ENCODE measurements at places on chromosomes 2 and 18.

- no peak for DNase-seq
These were observed 4.6 kb downstream of the SETBP1 start for GRCh38 chr18:44685296-44685695.

GRCh38 chr2:71952572-71953188 is 195.0 kb downstream of the CYP26B1 start:
- DNase-seq: no peak

DNA sequence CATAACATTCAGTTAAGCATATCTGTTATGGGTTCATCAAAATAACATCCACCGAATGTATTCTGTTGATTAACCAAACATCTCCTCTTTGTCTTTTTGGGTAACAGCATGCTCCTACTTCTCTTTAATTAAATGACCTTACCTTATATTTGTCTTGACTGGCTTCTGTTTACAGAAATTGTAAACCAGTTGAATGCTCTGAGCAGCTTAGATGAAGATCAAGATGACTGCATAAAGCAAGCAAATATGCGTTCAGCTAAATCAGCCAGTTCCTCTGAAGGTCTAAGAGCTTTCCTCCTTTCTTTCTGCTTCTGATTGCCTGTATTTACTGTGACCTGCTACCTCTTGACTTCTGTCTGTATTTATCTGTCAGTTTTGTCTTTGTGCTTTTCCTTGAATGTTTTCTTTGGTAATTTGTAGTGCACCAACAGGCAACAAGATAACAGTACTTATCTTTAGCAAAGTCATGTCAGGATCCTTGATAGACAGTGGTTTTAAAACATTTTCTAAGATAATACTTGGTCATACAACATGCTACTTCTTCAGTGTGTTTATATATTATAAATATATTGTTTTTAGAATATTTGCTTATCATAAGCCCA is 152.8 kb downstream of the EHBP1 start:
- no peak for DNase-seq

- DNase-seq: no peak
These were observed 335.4 kb upstream of the VWC2L start for GRCh38 chr2:214075456-214075855.

DNA sequence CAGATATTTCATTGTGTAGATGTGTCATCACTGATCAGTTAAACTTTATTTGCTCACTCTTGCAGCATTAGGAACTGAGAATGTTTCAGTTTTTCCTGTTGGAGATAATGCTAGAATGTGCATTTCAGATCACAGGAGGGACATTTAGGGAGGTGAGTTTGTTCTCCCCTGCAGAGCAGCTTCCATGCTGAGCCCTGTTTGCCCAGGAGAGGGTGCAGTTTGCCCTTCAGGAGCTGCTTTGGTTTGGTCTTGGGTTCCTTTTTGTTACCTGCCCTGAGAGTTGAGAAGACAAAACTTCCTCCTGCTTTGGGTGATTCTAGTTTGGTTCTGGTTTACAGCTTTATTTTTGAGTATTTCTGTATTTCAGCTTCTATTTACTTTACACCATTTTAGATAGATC is 49.9 kb downstream of the DGKD start:
- DNase-seq: peak; percentile 43

DNA sequence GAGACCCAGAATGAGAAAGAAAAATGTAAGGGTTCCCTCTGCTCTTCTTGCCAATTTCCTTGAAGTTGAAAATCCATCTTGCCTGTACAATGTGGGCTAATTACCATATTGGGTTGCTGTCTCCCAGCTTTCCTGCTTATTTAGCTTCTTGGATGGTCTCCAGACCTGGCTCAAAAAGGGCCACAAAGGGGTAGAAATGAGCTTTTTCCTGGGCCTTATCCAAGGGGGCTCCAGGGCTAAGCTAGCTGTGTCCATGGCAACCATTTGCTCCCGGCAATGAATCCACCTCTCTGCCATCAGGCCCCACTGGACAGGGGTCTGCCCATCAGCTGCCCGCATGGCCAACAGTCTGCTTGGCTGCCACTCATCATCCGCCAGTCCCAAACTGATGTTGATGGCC is 85.0 kb downstream of the BOD1L2 start:
- DNase-seq: no peak

DNA sequence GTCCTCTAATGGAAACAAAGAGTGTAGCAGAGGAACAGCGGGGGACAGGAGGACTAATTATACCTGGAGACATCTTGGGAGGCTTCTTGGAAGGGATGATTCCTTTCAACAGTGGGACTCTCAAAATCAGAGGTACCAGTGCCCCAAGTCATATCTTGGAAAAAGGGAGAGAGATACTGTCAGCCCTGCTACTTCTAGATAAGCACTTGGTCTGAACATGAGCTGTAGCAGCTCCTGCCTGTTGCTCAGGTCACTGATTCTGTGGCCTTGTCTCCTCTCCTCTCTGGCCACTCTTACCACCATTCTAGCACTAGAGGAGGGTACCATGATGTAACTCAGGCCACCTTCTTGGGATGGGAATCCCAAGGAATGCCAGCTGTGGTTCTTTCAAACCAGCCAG is 54.5 kb downstream of the MFSD6 start:
- DNase-seq: no peak

DNA sequence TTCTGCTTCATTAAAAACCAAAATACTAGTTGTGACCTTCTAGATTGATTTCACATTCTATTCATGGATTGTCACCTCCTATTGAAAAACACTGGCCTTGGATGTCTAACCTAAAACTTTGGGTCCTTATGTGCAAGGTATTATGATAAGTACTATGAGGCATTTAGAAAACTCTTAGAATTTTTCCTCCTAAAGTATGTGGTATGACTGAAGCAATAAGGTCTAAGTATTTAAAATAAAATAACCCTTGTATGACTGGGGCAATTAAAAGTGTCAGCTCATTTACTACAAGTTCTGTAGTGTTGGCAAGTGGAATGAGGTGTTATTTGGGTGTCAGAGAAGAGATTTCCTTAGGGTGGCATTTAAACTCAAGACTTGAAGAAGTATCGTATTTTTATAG is 15.1 kb downstream of the KCMF1 start:
- DNase-seq: no peak

DNA sequence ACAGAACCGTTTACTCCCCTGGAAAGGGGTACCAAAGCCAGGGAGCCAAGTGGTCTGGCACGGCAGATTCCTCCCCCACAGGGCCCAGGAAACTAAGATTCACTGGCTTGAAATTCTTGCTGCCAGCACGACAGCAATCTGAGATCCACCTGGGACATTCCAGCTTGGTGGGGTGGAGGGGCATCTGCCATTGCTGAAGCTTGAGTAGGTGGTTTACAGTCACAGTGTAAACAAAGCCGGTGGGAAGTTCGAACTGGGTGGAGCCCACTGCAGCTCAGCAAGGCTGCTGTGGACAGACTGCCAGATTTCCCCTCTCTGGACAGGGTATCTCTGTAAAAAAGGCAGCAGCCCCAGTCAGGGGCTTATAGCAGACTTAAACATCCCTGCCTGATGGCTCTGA is 901.7 kb upstream of the LRRTM1 start:
- DNase-seq: no peak

GRCh38 chr2:19140463-19141208 is 217.8 kb downstream of the OSR1 start:
- peak; percentile 70 for DNase-seq

- DNase-seq: peak; percentile 96
These were observed 66.2 kb downstream of the HS1BP3 start for GRCh38 chr2:20584399-20585358.

- no peak for DNase-seq
These were observed at the start of gene GPR148 for GRCh38 chr2:130728549-130729316. Gene GPR148, plus strand, starts transcription at chr2:130729070. Its CDS starts 82 bp downstream, at chr2:130729152.

DNA sequence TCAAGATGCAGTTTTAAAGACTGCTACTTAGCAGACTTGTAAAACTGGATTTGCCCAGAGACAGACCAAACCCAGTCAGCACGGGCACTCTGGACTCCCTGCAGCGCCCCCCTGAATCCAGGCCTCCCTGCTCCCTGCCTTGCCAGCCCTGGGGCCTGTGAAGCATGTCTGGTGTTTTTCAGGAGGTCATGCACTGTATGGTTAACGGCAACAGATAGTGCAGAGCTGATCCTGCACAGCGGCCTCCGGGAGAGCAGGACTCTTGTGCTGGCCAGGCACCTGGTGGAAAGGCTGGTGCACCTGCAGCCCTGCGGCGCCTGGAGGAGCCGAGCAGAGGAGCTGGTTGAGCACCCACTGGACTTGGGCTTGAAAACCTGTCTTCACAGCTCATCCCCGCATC is 30.4 kb downstream of the HDAC4 start:
- DNase-seq: no peak

- no peak for DNase-seq
These were observed 15.0 kb upstream of the TEX51 start for GRCh38 chr2:126883666-126884040.

DNA sequence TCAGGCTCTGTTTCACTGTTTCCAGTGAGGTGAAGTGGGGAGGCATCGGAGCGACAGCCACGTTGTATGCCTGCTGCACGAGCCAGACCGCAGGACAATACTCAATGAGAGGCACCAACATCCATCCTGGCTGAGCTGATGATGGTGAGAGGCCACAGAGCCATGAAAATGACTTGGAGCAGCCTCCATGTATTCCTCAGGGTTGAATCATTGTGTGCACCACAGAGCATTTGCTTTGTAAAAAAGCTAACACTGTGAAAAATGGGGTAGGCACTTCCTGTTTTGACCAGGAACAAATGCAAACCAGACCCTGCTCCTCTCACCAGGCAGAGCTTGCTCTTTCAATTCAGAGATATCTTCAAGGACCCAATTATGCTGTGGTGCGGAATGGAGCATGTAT is 87.2 kb downstream of the LPIN1 start:
- DNase-seq: peak; percentile 69

- DNase-seq: no peak
These were observed 47.8 kb upstream of the NABP1 start for GRCh38 chr2:191629976-191630712.

- no peak for DNase-seq
These were observed 20.3 kb upstream of the RBBP8 start for GRCh38 chr18:22912835-22913234.

DNA sequence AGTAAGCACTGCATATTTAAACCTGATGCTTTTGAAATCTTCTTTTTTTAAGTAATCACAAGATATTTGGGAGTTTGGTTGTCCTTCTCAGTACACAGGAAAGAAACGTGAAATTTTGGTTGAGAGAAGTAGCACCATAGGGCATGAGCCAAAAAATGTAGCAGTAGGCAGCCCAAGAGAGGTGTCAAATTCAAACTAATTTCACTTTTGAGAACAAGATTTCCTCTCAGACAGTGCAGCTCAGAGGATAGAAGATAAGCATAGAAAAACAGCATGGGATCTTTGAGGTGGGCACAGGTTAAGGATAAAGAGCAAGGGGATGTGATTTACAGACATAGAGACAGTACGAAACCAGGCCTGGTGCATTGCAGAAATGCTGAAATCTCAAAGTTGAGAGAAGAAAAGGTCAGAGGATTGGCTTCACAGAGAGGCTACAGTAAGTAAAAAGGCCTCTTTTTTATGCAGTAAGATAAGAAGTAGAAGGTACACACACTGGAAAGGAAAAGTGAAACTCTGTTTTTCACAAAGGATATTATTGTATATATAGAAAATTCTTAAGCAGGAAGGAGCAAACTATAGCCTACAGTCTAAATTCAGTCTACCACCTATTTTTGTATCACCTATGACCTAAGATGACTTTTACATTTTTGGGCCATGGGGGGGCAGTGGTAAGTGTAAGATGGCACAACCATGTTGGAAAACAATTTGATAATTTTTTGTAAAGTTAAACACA is 89.8 kb downstream of the PKP4 start:
- no peak for DNase-seq

Measured in fibroblast of mammary gland (primary cell).